ENCODE measurements at places on chromosomes 13 and 19.

GRCh38 chr13:30965380-30965779 lies 32.9 kb downstream of the TEX26 start:
- DNase-seq, result no peak

DNA sequence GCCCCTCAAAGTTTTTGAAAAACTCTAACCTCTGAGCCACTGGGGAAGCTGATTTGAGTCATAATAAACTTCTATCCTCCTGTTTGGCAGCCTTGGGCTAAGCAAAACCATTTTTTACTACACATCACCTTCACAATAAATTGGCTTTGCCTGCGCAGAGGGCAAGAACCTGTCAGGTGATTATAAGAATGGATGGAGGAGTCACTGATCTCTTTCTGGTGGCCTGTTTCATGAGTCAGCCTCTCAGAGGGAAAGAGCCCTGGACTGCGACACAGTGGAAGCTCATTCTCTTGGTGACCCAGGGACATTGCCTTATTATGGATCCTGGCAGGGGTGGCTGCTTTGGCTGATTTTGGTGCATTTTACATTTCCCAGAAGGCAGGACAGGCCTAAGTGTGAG lies 17.5 kb upstream of the PSG9 start:
- DNase-seq, result no peak

- DNase-seq, result no peak
Observed at GRCh38 chr13:31843044-31843443, 103.7 kb downstream of the RXFP2 start.

- DNase-seq, result no peak
Observed at GRCh38 chr19:54526972-54527371, 24.3 kb downstream of the LAIR2 start.

GRCh38 chr19:39832341-39833083 lies 1.4 kb downstream of the DYRK1B start:
- peak; percentile 30 for DNase-seq

GRCh38 chr13:108812165-108812564 lies 182.8 kb downstream of the MYO16 start:
- DNase-seq, result no peak

DNA sequence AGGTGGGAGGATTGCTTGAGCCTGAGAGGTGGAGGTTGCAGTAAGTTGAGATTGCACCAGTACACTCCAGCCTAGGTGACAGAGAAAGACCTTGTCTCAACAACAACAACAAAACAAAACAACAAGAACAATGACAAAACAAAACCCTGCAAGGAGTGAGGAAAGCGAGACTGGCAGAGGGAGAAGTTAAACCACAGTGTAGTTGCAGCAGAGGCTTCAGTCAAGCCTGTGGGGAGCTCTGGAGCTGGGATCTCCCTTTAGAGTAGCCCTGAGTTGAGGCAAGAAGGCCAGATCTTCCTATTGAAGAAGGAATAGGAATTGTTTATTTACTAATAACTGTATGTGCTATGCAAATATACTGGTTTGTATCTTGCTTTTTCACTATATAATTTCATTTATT lies 25.3 kb upstream of the RNASEH2B start:
- DNase-seq, result no peak

DNA sequence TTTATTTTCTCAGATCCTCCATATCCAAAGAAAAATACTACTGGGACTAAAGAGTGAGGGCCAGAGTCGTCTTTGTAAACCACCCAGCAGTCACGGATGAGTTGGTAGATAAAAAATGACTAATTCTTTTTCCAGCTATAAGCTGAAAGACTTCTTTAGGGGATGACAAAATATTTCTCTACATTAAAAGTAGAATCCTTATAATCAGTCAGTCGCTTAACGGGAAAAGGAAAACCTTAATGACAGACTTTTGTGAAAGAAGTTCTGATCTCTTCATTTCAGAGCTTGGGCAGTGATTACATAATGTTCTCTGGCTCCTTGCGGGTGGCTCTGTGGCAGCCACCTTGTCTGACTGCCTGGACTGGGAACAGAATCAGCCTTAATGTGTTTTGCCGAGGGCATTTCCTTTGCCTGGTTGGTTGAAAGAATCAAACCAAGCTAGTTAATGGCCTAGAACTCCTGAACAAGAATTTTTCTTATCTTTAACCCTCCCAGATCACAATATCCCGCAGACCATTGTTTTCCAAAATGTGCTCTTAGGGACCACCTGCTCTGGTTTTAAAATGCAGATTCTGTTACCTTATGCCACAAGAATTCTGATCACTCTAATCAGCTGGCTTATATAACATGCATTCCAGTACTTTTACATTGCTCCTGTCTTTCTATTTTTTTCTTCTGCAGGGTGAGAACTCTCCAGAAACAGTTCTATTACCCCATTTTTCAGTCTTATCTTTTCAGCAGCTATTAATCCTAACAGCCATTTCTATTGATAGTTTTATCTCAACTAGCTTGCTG lies 2.5 kb downstream of the ITM2B start:
- DNase-seq, result peak; percentile 37

DNA sequence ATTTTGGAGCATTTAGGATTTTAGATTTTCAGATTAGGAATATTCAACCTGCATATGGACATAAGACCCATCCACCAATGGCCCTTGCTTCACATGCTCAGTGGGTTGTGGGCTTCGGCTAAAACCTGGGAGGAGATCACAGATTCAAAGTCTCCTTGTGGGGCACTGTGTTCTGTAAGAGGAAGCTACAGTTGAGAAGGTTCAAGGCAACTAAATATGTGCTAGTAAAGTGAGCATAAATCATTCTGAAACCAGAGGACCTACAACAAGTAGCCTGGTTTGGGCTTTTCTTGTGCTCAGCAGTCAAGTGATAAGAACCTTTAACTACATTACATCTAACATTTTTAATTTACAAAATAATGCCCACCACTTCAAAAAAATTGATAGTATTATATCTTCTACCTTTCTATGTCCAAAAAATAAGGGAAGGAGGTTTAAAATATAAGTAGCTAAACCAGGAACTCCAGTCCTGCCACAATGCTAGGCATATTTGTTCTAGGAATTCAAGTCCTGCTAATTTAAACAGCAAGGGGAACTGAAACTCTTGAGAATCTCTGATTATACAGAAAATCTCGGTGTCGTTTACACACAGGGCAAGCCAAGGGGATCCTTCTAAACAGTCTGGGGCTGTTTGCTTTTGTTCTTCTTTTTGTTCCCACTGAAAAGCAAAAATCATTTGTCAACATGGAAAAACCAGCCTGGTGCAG lies 36.6 kb downstream of the FOXO1 start:
- DNase-seq, result no peak

DNA sequence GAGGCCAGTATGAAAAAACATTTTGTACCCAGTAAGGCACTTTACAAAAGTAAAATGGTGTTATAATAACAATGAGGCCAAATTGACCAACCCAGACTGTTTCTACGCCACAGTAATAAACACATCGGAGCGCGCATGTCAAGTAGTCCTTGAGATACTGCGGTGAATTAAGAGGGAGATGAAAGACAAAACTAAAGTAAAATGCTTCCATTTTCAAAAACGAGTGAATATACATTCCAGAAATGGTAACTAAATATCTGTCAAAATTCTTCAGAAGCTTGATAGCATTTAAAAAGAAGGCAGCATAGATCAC lies 19.0 kb downstream of the N4BP2L1 start:
- DNase-seq, result no peak
